Stimulated activated CD4-positive, alpha-beta T cell treated with anti-CD3 and anti-CD28 coated beads, TNF-alpha, amount 100 ng/mL, for 1 hour (primary cell): ENCODE measurements at places on chromosomes 6 and 20.

DNA sequence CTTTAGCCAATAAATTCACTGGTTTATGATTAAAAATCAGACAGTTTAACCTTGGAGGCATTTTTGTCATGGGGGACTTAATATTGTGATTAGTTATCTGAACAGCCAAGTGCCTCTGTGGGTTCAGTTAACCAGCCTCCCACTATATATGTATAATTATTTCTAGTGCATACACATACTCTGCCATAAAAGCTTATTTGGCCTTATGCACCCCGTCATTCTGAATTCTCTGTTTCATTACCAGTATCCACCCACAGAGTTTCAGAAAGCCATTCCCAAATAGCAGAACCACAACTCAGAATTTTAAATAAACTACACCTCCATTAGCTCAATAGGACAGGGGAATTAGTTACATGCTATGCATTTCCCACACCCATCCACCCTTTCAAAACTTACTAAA, 279.7 kb downstream of the ZFAND3 start:
- no peak for DNase-seq

DNA sequence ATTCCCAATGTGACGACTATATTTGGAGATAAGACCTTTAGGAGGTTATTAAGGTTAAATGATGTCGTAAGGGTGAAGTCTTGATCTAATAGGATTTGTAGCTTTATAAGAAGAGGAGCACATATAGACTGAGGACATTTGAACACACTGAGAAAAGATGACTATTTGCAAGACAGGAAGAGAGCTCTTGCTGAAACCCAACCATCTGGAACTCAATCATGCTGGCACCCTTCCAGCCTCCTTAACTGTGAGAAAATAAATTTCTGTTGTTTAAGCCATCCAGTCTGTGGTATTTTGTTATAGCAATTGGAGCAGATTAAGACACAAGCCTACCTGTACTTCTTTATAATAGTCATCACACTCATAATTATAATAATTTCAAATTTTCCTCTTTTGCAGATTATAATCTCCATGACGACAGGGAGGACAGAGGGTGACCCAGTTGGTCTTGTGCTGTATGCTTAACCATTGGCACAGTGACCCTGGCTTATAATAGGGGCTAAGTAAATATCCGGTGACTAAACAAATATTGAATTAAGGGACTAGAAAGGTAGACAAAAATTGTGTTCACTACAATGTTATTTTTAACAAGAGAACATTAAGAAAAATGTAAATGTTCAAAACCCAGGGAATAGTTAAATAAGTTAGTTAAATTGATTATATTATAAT, 206.4 kb upstream of the HDDC2 start:
- no peak for DNase-seq

GRCh38 chr6:151119823-151120524, 119.8 kb upstream of the AKAP12 start:
- DNase-seq, result no peak

- no peak for DNase-seq
Measured at GRCh38 chr6:119881416-119881815, 531.9 kb upstream of the MAN1A1 start.

DNA sequence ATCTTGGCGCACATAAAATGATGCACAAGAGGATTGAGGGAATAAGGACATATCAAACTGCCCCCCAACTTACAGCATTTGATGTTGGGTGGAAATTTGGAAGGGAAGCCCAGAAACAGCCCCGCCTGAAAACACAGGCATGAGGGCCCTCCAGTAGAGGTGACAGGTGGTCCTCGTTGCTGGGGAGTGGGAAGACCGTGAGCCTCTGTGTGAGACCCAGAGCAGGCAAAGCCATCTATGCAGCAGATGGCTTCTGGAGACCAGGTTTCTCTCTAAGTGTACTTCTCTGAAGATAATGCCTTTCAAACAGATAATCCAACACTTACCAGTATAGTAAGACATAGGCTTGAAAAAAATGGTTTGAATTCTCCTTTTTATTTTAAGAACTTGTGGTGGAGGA, 132.2 kb upstream of the INSM1 start:
- DNase-seq, result no peak
